ENCODE measurements at places on chromosomes 16 and 17.

DNA sequence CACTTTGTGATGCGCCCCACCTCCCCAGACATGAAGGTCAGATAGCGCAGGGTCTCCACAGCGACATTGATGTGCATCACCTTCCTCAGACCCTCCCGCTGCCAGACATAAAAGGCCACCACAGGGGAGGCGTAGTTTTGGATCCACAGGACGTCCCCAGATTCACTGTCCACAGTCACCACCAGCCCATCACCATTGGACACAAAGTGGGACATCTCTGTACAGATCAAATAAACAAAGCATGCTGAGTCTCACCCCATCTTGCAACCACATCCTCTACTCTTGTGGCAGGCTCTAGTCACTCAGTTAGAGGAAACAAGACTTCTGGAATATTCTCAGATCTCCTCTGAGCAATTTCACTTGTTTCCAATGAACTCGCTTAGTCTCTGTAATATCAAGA is 46.3 kb upstream of the ICAM2 start:
- no peak for DNase-seq

- DNase-seq = no peak
Measured at GRCh38 chr17:27612160-27612770, 18.7 kb upstream of the LGALS9 start.

DNA sequence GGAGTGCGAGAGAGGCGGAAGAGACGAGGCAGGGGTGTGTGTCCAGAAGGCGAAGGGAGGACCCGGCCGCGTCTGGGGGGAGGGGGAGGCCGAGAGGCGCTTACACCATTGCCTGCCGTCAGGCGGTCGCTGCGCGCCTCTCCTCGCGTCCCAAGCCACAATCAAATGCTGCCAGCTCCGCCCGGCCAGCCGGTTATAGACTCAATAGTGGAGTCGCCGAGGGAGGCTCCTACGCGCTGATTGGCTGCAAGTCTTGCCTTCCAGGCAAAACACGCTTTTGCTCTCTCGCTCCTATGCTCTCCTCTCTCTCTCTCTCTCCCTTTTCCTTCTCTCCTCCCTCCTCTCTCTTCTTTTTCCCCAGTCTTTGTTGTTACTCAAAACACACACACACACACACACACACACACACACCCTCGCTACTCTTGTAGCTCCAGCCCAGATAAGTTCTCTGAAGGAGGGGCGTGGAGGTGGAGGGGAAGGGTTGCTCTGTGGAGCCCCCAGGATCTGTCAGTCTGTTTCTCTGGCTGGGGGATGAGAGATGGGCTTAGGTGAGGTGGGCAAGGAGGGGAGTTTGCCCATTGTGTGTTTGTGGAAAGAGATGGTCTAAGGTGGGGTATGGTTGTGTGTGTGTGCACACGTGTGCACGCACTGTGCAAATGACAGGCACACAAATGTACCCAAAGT is at the start of gene DLX3:
Gene DLX3 (minus strand): TSS at position 170 of the 684 bp plus-strand sequence. CDS start 226 bp downstream, outside the sequence.
- no peak for DNase-seq

GRCh38 chr16:25108054-25108453 is 3.5 kb upstream of the LCMT1 start:
- DNase-seq = peak; percentile 50

DNA sequence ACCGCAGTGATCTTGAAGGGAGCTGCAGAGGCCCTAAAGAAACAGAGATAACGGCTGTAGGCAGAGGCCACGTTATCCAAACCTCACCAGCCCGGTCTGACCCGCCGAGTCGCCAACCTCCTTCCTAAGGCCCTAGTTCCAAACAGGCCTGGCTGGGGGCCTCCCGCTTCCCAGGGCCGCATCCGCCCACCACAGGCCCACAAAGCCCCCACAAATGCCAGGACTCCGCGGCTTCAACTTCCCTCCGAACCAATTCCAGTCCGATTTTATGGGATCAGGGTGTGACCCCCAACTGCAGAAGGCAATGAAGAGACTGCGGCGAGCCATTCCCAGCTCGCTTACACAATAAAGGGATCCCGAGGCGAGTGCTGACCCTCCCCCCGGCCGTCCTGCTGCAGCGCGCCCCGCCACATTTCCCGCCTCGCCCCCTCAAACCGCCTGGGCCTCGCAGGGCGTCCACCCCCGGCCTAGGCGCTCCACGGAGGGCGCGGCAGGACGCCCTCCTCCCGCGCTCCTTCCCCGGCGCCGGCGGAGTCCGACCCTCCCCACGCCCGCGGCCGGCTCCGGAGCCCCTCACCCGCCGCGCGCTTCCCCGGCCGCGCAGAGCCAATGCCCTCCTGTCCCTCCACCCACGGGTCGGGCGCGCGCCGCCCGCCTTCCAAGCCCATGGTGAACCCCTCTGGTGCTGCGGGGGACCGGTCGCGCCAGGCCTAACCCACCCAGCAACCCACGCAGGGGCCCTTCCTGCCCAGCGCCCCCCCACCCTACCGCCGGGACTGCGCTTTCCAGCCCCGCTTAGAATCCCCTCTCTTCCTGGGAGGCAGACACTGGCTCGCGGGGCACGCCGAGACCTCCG is 926 bp downstream of the MYH10 start:
- peak; percentile 11 for DNase-seq

DNA sequence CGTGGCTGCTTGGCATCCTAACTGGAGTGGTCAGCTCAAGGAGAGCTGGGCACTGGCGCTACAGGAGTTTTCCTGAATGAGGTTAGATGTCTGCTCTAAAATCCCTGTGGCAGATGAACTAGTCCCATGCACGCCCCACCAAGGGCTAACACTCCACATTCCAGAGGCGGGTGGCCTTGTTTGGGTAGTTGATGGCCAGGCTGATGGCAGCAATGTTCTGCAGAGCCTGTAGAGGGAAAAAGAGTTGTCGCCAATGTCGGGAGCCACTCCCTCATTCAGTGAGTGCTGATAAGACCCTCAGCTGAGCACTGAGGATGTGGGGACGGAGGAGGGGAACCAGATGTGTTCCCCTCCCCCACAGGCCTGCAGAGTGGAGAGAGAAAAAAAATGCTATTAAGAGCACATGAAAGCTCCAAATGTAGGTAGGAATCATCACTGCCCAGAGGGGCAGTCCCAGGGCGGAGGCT is 42.5 kb upstream of the ATP2A3 start:
- no peak for DNase-seq

- DNase-seq = no peak
Measured at GRCh38 chr16:69239851-69240250, 52.9 kb downstream of the SNTB2 start.
